ENCODE measurements at places on chromosomes 11 and 22.

GRCh38 chr11:72718101-72718501, 34.1 kb downstream of the ARAP1 start:
- no peak for DNase-seq

GRCh38 chr11:78653294-78653909, 78.7 kb upstream of the NARS2 start:
- no peak for DNase-seq

DNA sequence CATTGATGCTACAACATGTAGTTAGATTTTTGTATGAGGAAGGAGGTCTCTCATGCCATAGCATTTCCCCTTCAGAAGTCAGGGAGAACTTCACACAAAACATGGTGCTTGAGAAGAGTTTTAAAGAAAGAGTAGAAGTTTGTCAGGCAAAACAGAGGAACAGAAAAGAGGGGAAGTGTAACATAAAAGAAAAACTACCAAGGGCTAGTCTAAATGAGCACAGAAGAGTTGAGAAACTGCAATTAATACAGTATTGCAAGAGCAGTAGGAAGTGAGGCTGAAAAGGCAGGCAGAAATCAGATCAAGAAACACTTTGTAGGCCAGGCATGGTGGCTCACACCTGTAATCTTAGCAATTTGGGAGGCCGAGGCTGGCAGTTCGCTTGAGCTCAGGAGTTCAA, 61.0 kb downstream of the FAM168A start:
- no peak for DNase-seq

DNA sequence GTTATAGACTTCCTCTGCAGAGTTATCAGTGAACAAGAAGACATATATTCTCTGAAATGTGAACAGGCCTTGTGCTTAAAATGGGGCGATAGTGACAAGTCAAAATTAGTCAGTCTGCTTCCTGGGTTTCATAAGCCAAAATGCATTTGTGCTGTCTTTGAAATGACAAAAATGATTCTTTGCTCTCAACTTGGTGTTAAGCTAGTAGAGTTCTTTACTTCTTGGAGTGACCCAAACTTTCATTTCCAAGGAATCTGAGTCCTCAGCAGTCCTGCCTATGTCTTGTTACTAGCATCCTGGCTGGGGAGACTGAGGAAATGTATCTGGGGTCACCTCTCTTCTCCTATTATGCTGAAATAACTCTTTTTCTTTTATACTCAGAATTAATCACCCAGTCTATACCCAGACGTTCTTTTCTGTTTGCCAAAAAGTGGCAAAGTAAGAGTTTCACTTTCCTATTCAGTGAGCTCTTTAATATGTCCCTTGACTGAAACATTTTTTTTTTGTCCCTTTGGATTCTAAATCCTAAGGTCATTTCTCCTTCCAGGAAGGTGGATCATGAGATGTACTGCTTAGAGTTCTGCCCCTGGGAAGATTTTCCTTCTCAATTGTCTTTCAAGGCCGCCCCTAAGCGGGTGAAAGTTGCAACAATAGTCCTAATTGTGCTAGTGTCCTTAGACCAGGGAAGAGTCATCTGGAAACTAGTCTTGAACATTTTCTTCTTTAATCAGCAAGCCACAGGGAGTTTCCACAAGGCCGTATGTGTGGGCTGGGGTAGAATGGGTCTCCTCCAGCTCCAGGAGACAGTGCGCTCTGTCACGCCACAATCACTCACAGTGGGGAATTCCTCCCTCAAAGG, 53.0 kb upstream of the RDX start:
- DNase-seq, result no peak

All from T47D (cell line).